HL-60 (cell line): ENCODE measurements at places on chromosomes 6 and 20.

DNA sequence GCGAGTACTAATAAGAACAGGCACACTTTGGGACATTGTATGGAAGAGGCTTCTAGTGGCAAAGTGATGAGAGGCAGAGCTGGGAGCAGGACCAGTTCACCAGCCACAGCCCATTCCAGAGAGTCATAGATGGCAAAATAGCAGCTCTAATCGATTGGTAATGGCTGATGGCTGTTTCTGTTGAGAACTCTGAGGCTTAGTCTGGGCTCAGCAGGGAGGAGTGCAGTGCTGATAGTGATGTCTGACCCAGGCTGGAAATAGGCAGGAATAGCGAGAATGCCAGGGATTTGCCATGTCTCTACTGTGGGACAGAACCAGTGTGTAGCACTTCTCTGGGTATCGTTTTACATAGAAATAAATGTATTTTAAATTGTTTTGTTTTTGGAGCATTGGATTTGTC is 620.0 kb upstream of the FLRT3 start:
- DNase-seq: no peak

DNA sequence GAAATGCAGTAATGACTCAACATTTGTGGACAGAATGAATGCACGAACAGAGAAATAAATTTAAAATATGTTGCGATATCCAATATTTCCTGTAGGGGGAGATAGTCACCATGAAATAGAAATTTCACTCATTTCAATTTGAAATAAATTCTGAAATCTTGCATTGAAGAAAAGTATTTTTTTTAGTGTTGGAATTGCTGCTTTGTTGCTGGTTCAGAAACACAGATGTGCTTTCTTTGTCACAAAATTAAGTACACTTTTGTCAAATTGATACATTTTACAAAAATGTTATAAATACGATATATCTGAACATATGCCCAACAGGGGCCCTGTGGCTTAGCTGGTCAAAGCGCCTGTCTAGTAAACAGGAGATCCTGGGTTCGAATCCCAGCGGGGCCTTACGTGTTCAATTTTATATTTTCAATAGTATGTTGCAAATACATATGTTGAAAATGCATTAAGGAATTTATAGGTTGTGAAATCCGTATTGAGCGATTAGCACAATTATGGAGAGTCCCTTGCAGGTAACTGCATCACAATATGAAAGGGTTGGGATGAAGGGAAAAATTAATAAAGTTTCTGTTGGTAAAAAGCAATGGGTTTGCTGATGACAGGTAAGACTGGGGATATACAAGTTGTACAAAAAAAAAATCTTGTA is 85.4 kb upstream of the PRSS16 start:
- DNase-seq: no peak

DNA sequence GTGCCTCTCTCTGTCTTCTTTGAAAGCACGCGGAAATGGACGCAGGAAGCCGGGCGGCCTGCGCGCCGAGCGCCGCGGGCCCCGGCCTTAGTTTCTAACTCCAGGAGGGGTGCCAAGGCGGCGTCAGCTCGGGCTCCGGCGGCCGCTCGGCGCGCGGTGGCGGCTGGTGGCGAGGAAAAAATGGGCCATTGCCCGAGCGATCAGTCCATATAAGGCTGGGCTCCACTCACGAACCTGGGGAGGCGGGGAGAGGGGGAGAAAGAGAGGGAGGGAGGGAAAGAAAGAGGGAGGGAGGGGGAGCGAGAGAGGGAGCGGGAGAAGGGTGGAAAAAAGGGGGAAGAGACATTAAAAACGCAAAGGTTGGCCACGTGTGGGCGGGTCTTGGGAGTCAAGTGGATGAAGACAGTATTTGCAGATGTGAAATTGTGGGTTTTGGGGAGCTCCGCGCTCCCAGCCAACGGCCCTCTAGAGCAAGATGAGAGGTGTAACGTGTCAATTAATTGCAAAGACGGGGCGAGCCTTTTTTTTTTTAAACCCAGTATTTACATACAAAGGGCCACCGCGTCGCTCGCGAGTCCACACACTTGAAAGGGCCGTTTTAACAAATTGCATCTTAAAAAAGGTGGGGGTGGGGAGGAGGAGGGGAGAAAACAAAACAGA is at the start of gene NKX2-2:
Gene NKX2-2, minus strand, starts transcription at position 184 of the 660 bp plus-strand sequence. CDS start 395 bp downstream, outside the sequence.
- no peak for DNase-seq

DNA sequence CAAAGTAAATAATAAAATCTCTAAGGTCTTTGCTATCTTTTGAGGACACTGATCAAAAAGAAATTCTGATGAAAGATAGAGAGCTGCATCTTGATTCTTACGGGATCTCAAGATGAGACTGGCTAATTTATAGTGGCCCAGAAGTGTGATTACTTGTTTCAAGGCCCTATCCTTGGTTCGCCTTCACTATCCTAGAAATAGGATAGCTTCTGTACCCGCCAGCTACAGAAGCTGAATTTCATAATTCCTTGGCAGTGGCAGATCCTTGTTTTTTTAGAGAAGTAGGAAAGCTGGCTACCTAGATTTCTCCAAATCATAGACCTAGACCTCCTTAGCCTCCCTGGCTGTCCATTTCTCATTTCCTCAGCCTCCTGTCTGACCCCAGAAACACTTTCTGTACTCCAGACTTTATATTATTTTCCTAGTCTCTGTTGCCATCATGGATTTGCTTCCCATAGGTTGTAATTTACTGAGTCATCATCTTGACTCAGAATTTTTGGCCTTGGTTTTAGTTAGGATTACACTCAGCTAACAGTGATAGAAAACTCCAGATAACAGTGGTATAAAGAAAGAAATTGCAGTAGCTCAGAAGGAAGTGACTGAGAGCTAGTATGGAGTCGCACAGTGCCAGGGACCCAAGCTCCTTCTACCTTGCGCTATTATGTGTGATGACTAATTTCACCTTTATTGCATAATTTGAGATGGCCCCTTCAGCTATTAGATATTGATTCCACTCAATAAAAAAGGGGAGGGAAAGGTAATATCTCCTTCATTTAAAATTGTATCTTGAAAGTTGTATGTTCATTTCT is 27.7 kb downstream of the PHF3 start:
- no peak for DNase-seq

DNA sequence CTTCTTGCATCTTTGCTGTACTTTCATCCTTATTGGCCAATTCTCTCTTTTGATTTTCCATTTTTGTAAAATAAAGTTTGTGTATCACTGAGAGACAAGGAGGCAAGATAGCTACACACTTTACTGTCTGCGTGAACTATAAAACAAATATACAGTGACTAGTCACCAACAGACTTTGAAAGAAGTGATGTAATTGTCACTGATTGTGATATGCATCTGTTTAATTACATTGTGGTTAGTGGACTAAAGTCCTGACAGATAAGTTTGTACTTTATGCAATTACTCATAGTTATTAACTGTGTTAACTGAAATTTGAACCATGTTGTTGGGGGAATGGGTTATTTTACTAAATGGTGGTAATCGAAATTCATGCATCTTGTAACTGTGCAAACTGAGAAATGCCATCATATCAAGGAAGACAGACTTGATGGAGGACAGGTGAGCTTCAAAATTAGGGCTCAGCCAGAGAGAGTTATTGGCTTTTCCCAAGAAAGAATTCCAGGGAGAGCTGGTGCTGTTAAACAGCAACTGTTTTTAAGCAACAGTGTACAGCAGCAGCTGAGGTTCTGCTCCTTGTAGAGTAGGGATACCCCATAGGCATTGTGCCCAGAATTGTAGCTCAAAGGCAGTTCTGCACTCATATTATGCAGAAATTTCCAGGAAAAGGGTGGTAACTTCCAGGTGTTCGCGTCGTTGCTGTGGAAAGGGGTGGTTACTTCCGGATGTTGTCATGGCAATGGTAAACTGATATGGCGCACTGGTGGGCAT is 62.9 kb downstream of the EFHC1 start:
- DNase-seq: no peak

DNA sequence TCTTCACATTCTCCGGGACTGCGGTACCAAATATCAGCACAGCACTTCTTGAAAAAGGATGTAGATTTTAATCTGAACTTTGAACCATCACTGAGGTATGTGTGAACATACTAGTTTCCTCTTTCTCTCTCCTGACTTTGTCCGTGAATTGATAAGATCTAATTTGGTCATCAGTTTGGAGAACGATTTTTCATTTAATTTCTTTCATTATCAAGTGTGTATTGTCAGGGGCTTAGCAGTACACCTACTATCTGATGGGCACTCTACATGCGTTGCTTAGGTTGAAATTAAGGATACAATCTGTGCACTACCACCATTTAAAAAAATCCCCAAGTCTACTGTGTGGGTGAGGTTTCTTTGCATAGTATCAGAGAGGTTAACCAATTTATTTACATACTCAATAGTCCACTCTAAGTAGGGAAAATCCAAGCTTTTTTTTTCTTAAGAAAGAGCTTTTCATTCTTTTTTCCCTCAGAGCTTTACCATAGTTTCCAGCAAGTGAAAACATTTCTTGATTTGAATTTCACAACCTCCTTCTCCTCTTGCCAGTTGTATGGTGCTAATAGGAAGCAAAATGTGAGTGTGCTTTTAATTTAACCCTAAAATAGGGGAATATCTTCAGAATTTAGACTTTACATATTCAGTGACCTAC is 105.4 kb upstream of the ESR1 start:
- no peak for DNase-seq

DNA sequence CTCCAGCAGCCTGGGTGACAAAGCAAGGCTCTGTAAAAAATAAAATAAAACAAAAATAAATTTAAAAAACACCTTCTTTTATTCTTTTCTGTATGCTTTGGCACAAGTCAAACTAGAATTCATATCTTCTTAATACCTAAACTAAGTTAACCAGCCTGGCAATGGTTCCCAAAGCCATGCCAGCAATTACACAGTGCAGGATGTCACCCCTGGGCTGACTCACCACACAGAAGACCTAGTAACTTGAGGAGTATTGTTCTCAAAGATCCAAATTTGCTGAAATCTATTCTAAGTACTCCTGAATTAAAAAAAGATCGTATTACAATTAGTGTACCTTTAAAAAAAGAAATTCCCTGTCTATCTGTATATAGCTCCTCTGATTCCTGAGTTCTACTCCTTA is 162.7 kb upstream of the SGK1 start:
- no peak for DNase-seq

DNA sequence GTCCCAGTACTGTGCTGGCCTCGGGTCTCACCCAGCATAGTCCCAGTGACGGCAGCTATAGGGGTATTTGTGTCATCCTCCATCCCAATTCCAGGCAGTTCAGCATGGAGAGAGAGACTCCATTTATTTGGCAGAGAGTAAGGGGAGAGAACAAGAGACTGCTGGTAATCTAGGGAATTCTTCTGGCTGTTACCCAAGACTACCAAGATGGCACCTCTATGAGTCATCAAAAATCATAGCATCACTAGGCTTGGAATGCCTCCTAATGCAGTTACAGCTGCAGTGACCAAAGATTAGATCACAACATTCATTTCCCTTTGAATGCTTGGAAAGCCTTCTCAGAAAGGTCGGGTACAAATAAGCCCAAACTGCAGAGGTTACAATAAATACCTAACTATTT is 660.4 kb upstream of the FLRT3 start:
- DNase-seq: no peak

- no peak for DNase-seq
Observed at GRCh38 chr20:58146081-58146745, 82.2 kb downstream of the ANKRD60 start.

GRCh38 chr6:6736791-6737654 is 148.5 kb downstream of the LY86 start:
- no peak for DNase-seq

DNA sequence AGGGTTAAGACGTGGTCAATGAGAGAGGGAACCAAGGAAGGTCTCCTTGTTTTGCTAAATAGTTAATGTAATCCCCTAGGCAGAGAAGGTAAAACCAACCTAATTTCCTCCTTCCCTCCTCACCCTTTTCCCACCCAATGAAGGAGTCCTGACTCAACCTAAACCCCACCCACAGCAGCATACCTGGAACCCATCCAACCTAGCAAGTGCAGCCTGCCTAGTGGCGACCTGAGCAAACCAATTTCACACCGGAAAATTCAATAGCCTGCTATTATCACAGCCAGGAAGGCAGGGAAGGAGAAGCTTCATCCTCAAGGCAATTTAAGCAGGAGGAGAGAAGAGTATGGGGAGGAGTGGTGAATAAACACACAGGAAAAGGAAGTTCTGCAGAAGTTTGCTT is 46.9 kb downstream of the OSTM1 start:
- no peak for DNase-seq

DNA sequence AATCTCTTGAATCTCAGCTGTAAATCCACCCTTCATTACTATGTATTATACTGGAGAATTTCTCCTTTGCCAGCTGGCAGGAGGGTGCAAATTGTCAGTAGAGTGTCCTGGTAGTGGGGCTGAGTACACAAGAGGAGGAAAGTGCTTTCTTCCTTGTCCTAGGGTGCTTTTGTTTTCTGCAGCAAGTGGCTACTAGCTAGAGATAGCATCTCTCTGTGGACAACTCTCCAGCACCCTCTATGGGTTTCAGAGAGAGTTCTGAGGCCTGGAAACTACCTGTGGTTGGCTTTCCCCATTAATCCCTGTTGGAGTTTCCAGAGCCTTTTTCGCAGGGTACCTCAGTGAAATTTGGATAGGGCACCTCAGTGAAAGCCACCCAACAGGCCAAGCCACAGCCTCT is 422.5 kb upstream of the RGS17 start:
- DNase-seq: no peak

DNA sequence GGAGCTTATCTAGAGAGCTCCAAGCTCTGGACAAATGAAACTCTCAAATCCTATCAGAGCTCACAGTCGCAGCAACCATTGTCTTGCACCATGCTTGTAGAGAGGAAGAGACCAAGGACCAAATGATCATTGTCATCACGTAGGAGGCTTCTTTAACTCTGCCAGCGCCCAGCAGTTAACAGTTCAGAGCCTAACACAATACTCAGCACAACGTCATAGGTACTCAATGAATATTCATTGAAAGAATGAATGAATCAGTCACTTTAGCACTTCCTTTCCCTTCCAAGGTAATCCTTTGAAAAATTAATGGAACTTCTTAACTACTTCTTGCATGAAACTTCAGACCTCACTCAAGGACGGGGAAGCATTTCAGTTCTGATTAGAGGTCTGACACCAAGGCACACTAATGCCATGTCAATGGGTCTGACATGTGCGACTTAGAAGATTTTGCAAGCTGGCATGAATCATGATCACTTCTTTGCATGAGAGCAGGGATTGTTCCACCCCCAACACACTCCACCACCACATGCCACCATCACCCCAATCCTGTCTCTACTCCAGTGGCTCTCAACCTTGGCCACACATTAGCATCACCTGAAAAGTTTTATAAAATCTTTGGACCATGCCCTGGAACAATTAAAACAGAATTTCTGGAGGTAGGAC is 45.1 kb downstream of the KHDC1L start:
- no peak for DNase-seq

DNA sequence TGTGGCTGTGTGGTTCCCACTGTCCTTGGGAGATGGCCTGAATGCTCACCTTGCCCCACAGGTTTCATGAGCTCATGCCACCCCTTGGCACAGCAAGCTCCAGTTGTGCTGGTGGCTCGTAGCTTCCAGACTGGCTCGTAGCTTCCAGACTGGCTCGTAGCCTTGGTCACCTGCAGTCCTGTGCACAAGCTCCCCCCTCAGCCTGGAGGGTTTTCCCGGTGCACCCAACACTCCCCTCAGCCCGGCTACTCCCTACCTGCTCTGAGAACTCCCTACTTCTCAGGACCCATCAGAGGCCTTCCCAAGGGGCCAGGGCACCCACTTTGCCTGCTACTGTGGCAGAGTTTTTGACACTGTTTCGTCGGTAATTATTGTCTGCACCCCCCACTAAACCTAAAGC is 285.6 kb downstream of the TAF4 start:
- no peak for DNase-seq
